ENCODE measurements at places on chromosomes 7 and 10.

- DNase-seq, result peak; percentile 27
Observed at GRCh38 chr10:102802920-102803534, 34.2 kb downstream of the CYP17A1 start.

- DNase-seq, result no peak
Observed at GRCh38 chr10:91154842-91155241, 65.6 kb upstream of the PCGF5 start.

GRCh38 chr7:31782411-31782991 is 95.5 kb downstream of the PPP1R17 start:
- DNase-seq, result peak; percentile 82

GRCh38 chr7:111741811-111742240 is 179.5 kb upstream of the IMMP2L start:
- DNase-seq, result peak; percentile 80

DNA sequence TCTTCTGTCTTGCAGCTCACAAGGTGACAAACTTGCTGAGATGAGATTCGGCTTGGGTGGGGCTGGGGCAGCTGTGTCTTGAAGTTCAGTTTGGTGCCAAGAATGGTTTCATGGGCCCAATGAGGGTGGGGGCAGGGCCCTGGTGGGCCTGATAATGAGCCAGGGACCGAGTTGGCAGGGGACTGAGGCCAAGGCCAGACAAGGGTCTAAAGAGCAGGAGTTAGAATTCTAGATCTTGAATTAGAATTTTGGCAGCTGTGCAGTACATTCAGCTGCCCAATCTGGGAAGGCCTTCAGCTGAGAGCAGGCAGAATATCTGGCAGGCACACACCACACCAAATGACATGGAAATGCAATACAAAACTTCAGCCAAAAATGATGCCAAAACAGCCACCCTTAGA is 1.5 kb upstream of the JAZF1 start:
- no peak for DNase-seq

- DNase-seq, result no peak
Observed at GRCh38 chr7:18893156-18893555, 224.3 kb downstream of the TWIST1 start.

GRCh38 chr7:67857698-67858097 is 861.1 kb downstream of the TYW1 start:
- no peak for DNase-seq

GRCh38 chr10:81109200-81109752 is 571.6 kb downstream of the SH2D4B start:
- no peak for DNase-seq

- DNase-seq, result no peak
Observed at GRCh38 chr7:3232228-3232627, 68.8 kb upstream of the SDK1 start.

DNA sequence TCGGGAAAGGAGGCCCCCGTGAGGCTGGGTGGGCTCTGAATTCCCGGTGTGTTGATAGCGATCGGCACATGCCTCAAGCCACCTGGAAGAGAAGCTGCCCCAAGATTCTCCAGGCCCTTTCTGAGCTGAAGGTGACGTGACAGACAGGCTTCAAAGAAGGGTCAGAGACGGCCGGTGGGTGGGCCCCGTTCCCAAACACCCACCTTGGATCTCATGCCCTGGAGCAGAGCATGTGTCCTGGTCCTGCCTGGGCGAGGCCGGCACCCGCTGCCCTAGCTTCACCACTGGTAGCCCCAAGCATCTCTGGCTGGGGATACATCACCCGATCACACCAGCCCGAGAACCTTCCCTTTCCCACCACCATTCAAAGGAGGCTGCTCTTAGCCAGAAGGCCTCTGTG is 399.0 kb downstream of the DNAJB6 start:
- DNase-seq, result no peak

DNA sequence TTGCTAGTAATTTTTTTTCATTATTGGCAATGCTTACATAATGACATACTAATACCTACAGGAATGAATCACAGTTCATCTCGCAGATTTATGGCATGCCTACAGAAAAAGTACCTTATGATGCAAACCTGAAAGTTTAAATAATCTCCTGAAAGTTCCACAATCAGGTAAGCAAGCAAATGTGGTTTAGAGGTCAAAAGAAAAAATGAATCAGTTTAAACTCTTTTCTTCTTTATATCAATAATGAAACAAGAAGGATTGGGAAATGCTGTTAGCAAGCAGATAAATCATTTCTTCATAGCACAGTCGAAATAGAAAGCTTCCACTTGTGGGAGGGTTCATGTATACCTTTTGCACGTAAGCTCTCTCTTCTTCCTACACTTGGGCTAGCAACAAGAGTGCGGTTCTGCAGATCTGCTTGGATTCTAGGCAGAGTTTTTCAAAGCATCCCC is 53.7 kb upstream of the MTPN start:
- DNase-seq, result no peak

GRCh38 chr10:110324201-110324804 is 19.6 kb upstream of the SMNDC1 start:
- no peak for DNase-seq

DNA sequence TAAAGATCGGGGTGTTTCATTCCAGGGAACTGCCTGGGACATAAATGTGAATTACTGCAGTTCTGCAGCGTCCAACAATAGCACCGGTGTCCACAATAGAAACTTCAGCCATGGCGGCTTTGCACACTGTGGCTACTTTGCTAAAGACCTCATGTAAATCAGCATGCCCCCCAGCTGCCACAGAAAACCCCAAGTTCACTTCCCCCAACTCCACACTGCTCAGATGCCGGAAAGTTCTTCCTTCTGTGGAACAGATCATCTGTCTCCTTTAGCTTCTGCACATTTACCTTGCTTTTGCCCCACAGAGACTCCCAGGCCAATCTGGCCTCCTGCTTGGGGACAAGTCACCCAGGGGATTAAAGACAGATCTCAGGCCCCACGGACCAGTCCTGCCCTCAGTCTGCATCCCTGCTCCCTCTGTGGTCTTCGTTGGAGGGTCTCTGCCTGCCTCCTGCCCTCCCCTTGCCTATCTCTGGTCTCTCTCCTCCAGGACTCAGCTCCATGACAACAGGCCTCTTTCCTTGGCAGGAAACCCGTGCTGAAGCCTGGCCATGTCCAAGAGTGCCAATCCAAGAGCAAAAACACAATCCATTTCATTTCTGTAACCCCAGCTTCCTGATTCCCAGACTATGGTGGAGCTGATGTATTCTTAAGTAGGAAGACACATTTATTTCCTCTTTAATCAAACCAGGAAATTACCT is 403.2 kb downstream of the RPS24 start:
- no peak for DNase-seq

GRCh38 chr10:30018496-30018895 is 40.9 kb downstream of the JCAD start:
- no peak for DNase-seq

GRCh38 chr10:25522946-25523608 is 348.3 kb downstream of the GPR158 start:
- DNase-seq, result peak; percentile 4

DNA sequence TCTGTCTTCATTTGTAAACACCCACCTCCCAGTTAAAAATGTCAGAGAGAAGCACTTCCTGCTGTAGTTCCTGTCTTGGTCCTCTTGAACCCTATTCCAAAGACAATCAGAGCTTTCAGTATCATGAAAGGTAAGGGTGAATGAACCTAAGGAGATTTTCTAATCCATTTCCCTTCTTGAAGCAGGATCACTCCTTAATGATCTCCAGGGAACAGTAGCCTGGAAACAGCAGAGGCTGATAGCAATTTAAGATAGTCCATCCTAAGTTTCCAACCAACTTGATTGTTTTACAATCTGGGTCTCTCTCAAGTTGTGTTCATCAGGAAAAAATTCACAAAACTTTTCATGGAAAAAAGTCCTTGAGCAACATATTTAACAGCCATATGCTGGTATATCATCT is 273.6 kb downstream of the NEBL start:
- DNase-seq, result no peak

DNA sequence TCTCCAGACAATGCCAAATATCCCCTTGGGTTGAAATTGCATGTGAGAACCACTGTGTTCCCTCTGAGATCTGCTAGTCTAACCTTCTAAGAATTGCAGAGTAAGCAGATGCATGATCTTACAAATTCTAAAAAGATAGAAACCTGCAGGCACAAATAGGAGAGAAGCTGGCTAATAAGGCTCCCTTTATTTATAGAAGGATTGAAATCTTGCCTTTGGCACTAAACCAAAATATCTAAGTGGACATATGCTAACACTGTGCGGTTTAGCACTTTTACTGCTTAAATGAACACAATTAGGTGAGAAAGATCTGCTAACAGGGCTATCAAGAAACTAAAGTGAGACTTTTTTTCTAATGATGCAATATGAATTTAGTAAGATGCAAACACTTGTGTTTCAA is 225.5 kb downstream of the DOCK4 start:
- DNase-seq, result no peak

- DNase-seq, result no peak
Observed at GRCh38 chr7:94177441-94177840, 173.3 kb upstream of the BET1 start.

- DNase-seq, result no peak
Observed at GRCh38 chr10:51718804-51719291, 19.5 kb upstream of the CSTF2T start.

GRCh38 chr7:5231811-5232484 is 41.9 kb downstream of the WIPI2 start:
- no peak for DNase-seq

DNA sequence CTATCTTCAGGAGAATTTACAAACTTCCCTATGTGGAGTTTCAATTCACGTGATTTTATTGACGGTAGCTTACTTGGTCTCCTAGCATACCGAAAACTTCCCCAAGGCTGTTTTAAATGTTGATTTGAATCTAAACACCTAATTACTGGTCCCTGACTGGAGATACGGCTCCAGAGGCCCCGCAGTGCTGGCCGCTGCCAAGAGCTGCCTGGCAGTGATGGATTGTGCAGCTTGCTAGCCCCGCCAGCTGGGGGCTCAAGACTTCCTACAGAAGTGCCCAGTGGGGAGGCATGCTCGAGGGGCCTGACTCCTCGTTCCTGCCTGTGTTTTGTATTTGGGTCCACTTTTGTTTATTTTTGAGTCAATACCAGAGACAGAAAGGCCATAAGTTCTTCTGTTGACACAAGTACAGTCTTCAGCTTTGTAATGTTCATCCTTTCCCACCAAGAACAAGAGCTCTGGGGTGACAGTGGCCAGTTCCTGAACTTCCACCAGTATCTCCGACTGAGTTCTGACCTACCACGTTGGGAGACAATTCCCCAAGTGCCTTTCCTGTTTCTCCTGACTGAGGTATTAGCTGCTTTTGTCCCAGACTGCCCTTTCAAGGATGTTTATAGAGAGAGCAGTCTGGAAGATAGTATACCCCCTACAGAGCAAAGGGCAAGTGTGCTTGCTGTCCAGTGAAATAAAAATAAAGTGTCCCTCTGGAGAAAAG is 80.7 kb upstream of the CXCL12 start:
- DNase-seq, result no peak

DNA sequence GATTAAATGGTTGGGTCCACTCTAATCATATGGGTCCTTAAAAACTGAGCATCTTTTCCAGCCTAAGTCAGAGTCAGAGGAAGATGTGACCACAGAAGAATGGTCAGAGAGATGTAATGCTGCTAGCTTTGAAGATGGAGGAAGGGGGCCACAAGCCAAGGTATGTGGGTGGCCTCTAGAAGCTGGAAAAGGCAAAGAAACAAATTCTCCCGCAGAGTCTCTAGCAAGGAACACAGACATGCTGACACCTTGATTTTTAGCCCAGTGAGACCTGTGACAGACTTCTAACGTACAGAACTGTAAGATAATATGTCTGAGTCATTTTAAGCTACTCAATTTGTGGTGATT is 1.5 kb upstream of the EXOC6 start:
- no peak for DNase-seq

- DNase-seq, result no peak
Observed at GRCh38 chr10:74120911-74121310, 29.7 kb downstream of the AP3M1 start.

DNA sequence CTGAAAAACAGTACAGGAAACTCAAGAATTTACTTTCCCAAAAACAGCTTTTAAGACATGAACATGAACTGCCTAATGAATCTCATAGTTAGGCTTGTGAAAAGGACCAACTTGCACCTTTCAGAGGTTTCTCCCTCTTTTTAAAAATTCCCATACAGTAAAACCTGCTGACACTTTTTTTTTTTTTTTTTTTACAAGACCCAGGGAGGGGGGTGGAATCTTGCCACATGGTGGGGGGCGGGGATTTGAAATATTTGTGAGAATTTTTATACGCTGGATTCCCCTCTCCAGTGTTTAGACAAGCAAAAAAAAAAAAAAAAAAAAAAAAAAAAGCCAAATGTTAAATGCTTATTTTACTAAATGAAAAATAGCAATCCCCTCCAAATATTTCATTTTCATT is 57.4 kb downstream of the HIBADH start:
- peak; percentile 48 for DNase-seq

DNA sequence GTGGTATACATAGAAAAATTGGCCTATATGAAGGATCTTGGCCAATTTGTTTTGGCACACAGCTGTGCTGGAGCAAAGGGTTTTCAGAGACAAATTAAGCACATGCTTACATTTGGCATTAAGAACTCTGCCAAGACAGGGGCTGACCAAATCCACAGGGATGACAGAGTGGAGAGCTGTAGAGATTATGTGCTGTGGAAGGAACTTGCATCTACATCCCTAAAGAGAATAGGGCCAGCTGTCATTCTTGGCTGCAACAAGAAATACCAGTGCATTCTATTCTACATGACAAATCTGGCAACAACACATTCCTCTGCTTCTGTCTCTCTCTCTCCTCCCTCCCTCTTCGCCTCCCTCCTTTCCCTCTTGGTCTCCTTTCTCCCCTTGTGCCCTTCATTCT is 75.6 kb downstream of the POM121L12 start:
- no peak for DNase-seq

DNA sequence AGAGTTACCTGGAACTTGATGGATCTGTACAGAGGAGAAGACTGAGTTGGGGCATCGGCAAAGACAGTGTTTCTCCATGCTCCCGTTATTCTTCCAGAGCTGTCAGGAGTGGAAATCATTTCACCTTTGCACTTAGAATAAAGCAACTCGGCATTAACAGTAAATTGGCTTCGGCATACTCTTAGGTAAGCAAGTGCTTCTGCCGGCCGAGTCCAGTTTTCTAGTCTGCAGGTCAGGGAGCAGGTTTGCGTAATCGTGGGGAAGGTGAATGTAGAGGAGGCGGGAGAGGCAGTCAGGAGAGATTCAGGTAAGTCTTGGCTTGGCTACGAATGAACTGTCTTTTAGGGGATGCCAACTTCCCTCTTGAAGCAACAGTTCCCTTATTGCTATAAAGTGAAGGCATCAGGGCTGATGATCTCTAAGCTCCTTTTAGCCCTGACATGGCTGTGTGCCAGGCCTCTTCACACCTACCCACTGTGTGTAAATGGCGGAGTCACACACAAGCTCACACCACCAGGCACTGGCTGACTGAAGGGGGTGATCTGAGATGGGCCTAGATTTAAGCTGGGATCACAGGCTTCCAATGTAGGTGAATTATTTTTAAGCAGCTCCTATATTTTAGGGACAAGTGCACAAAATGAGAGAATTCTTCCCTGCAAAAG is 127.1 kb downstream of the GATA3 start:
- no peak for DNase-seq

Measured in ACHN (cell line).